ENCODE measurements at places on chromosomes 13 and 19.

- no peak for DNase-seq
These were observed 73.7 kb upstream of the MEDAG start for GRCh38 chr13:30832377-30832776.

GRCh38 chr13:109778102-109778542 lies 8.3 kb downstream of the IRS2 start:
- no peak for DNase-seq

DNA sequence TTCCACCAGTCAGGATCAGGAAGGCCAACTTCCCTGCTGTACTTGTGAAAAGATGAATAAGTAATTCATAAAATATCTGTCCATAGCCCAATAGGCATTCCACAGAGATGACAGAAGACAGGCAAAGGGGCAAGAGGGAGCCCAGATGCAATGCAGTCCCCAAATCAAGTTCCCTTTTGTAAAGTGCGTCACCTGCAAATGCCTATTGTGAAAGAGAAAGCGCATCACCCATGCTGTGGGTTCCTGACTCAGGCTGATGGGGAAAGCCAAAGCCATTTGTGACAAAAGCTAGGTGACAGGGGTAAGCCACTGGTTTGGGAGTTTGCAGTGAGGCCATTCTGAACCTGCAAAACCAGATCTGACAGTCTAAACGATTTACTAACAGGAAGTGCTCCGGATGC lies 157.5 kb upstream of the ZNF536 start:
- peak; percentile 32 for DNase-seq

DNA sequence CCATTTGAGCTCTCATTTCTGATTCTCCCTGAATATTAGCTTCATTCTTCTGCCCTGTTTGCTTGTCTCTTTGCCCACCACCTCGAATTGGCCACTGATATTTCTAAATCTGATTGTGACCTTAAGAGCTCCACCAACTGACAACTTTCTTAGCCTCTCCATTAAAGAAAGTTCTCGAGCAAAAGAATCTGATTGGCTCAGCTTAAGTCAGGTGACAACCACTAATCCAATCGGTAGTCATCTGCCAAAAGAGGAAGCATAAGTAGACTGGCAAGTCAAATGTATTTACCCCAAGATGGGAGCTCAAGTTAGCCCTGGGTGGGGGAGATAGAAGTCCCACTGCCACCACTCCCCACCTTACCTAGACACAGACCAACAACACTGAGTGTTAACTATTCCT lies 41.5 kb downstream of the NOTCH3 start:
- DNase-seq: no peak

- DNase-seq: no peak
These were observed 3.5 kb upstream of the EPHX3 start for GRCh38 chr19:15235781-15236180.

GRCh38 chr19:35337097-35337983 lies 8.4 kb downstream of the CD22 start:
- DNase-seq: no peak

GRCh38 chr13:82800391-82800790 lies 1081.9 kb downstream of the SLITRK1 start:
- no peak for DNase-seq

GRCh38 chr19:39839678-39840327 lies 5.8 kb upstream of the DYRK1B start:
- no peak for DNase-seq

GRCh38 chr19:10430505-10431253 lies 10.3 kb downstream of the PDE4A start:
- peak; percentile 85 for DNase-seq

- DNase-seq: no peak
These were observed 48.1 kb downstream of the ZNF536 start for GRCh38 chr19:30420316-30420715.

- no peak for DNase-seq
These were observed 459 bp downstream of the PCDH20 start for GRCh38 chr13:61415058-61415721.

- DNase-seq: no peak
These were observed 928.6 kb downstream of the UQCRFS1 start for GRCh38 chr19:28284389-28284788.

- no peak for DNase-seq
These were observed 59.7 kb upstream of the MTIF3 start for GRCh38 chr13:27510082-27510481.

DNA sequence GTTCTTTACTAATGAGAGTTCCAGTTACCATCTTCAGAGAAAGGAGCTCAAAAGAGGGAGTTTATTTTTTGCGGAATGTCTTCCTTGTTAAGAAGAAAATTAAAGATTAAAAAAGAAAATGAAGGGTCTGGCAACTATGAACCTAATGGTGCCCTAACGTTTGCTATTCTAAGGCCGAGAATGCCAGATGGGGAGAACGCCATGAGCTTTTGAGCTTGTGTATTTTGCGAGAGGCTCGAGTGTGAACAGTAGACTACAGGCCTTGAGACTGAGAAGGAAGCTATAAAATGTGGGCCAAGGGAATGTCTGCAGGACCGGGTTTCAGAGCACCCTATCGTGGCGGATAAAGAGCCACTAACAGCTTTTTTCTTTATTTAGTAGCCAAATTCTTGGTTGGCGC lies 6.7 kb downstream of the FGF14 start:
- DNase-seq: no peak

GRCh38 chr13:111908361-111908760 lies 158.6 kb upstream of the SOX1 start:
- DNase-seq: no peak

GRCh38 chr13:74825152-74825937 lies 656.6 kb downstream of the TBC1D4 start:
- peak; percentile 51 for DNase-seq

DNA sequence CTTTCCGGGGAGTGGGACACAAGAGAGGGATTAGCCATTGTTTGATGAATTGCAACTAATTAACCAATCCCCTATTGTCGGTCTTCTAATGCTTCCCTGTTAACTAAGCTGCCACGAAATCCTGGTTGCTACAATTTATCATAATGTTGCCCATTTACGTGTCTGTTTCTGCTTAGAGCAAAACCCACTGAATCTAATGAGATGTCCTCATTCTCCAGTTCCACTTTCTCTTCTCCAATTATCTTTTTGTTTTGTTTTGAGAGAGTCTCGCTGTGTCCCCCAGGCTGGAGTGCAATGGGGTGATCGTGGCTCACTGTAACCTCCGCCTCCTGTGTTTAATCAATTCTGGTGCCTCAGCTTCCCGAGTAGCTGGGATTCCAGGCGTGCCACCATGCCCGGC lies 5.2 kb upstream of the DPP9 start:
- DNase-seq: no peak

GRCh38 chr13:67408798-67409197 lies 178.7 kb upstream of the PCDH9 start:
- DNase-seq: no peak

- DNase-seq: no peak
These were observed 78.6 kb downstream of the ABCC4 start for GRCh38 chr13:95222733-95223018.

DNA sequence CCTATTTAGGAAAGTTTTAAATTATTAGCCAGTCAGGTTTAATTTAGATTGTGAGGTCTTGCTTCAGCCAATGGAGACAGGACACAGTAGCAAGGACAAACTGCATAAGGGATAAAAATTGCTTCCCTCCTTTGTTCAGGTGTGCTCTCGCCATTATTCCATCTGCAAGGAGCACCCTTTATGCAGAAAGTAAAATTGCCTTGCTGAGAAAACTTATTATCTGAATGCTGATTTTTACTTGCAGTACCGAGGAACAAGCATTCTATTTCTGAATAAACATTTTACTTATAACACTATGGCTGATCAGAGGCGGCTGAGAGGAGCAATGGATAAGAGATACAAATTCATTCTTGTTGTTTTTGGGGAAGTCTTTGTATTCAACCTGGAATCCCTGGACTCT lies 8.0 kb downstream of the CYP4F22 start:
- no peak for DNase-seq

- no peak for DNase-seq
These were observed 1591.6 kb upstream of the MIR17HG start for GRCh38 chr13:89755729-89756492.

DNA sequence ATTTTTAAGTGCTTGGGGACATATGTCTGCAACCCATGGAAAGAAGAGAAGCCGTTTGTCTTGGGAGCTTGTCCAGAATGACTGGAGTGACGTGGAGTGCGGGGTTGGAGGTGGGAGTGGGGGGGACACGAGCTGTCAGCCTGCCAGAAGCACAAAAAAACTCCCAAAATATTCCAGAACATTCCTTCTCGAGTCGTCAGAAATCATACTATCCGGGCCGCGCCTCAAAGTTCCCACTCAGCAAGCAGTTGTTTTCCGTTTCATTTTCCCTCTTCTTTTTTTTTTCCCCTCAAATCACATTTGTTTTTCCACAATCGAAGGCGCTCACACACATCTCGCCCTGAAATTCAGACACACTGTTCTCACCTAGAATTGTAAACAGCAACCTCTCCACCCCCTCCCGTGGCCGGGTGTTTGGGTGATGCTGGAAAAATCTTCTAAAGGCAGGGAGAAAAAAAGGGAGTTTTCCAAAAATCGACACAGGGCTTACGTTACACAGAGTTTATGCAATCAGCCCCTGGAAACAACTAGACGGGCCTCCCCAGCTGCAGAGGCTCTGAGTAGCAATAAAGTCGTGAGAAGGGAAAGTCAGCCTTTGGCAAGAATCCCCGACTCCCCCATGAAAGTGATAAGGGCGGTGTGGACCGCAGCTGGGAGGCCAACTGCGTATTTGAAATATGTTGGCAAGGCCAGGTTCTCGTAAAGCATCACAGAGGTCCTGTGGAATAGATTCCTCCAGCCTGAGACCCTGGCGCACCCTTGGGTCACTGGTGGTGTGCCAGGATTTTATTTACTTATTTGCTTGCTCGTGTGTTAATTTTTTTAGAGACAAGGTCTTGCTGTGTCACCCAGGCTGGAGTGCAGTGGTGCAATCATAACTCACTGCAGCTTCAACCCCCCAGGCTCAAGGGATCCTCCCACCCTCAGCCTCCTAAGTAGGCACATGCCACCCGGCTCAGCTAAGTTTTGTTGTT lies 31.2 kb upstream of the KLF2 start:
- peak; percentile 93 for DNase-seq

GRCh38 chr19:45574526-45574925 lies 10.1 kb downstream of the OPA3 start:
- no peak for DNase-seq

GRCh38 chr13:26600343-26600742 lies 42.9 kb downstream of the WASF3 start:
- DNase-seq: peak; percentile 40

- DNase-seq: no peak
These were observed 473.6 kb upstream of the SLC10A2 start for GRCh38 chr13:103539721-103540381.

- DNase-seq: no peak
These were observed 33.0 kb downstream of the PTPRS start for GRCh38 chr19:5307655-5308054.

- DNase-seq: no peak
These were observed 41.5 kb downstream of the ZNF787 start for GRCh38 chr19:56079609-56080008.

DNA sequence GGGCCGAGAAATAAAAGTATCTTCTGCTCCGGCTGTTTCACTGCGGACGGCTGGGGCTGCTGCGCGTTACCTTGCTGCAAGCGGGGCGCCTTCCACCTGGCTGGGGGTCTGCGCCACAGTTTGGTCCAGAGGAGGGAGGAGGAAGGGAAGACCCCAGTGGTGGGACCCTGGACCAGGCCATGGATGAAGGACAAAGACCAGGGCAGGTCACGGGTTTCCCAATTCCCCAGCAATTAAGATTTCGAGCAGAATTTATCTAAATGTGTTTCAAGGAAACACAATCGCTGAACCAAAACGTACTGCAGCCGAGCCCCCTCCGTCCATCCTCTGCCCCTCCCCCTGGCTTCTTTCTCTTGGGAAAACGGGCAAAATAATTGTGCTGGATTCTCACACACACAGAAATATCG lies 2.9 kb downstream of the SOX1 start:
- no peak for DNase-seq

DNA sequence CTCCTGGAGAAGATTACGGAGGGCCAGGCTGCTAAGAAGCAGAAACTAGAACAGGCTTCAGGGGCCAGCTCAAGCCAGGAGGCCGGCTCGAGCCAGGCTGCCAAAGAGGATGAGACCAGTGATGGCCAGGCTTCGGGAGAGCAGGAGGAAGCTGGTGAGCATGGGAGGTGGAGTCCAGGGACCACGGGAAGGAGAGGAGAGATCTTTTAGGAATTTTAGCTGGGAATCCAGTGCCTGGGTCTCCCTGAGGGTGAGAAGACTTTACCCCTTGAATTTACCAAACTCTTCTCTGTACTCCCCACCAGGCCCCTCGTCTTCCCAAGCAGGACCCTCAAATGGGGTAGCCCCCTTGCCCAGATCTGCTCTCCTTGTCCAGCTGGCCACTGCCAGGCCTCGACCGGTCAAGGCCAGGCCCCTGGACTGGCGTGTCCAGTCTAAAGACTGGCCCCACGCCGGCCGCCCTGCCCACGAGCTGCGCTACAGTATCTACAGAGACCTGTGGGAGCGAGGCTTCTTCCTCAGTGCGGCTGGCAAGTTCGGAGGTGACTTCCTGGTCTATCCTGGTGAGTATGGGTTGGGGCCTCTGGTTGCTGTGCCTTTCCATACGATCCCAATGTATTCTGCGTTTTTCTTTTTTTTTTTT lies 824 bp downstream of the TSEN34 start:
- DNase-seq: no peak

GRCh38 chr13:94709001-94709834 lies 3.1 kb downstream of the SOX21 start:
- DNase-seq: no peak

- no peak for DNase-seq
These were observed 39.5 kb downstream of the PCCA start for GRCh38 chr13:100128373-100128772.

- DNase-seq: peak; percentile 4
These were observed 180.9 kb downstream of the DIAPH3 start for GRCh38 chr13:59982631-59983382.

GRCh38 chr19:34171539-34171876 lies 796 bp upstream of the LSM14A start:
- DNase-seq: peak; percentile 67

DNA sequence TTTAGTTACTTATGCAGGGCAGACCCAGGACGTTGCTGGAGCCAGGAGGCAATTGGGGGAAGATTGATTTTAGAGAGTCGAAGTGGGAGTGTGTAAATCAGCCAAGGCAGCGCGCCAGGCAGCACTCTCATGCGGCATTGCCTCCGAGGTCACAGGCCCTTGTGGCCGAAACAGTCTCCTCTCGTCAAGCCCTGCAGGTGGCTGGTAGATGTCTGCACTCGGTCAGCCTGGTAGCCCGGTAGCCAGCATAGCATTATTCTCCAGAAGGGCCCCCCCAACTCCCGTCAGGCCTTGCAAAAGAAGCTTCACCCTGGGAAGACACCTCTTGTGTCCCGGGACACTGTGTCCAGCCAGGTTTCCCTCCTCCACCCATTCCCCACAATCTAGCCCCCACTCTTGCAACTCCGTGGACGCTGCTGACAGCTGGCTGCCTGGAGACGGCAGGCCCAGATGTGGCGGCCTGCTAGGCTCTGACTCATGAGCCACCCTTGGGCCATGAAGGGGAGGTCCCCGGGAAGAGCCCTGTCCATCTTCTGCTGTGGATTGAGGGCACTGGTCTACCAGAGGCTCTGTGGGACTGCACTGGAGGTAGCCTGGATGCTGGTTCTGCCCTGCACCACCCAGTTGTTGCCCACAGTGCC lies 2.6 kb upstream of the PEPD start:
- DNase-seq: peak; percentile 33

- no peak for DNase-seq
These were observed 144.9 kb downstream of the KLF12 start for GRCh38 chr13:73989244-73989843.

- no peak for DNase-seq
These were observed 340.3 kb downstream of the OLFM4 start for GRCh38 chr13:53368948-53369347.

GRCh38 chr19:45772912-45773311 lies 3.9 kb upstream of the SIX5 start:
- DNase-seq: no peak

- DNase-seq: no peak
These were observed 68.7 kb downstream of the SLC7A1 start for GRCh38 chr13:29526741-29527140.

Measured in AG08395 (cell line).